ENCODE measurements at places on chromosomes 6 and 20.

DNA sequence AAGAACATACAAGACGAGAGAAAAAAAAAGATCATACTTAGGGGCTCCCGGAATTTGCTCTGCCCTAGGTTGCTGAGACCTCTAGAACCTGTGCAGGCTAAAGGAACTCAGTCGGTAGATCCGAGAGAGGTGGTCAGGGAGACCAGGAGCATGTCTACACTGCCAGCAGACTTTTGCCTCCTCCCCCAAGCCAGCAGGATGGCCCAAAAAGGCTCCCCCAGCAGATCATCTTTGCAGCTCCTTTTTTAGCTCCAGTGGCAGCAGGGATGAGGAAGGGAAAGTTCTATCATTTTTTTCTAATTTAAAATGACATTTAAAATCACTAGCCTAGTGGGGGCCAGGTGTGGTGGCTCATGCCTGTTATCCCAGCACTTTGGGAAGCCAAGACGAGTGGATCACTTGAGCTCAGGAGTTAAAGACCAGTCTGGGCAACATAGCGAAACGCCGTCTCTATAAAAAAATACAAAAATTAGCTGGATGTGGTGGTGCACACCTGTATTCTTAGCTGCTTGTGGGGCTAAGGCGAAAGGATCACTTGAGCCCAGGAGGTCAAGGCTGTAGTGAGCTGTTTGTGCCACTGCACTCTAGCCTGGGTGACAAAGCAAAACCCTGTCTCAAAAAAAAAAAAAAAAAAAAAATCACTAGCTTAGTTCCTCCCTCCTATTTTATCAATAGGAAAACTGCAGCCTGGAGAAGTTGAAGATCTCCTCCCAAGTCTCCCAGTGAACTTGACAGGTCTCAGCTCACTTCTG lies 69.3 kb upstream of the MYL9 start:
- DNase-seq: no peak

GRCh38 chr6:4852938-4853337 lies 76.7 kb downstream of the CDYL start:
- DNase-seq: no peak

DNA sequence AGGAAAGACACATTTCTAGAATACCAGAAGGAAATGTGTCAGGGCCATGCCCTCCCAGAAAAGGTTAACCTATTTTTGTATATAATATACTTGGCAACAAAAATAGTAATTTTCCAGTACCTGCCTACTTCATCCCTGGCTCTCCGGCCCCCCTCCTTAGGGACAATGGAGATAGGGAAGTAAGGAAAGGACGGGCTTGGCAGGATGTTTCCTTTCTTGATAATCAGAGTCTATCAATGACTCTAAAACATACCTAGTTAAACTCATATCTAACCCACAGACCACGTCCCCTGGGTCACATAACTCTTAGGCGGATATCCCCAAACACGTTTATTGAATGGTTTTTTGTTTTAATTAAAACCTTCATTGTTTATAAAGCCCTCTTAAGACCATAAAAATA lies 11.8 kb downstream of the UQCC2 start:
- DNase-seq: no peak

GRCh38 chr20:35515341-35515740 lies 14.1 kb downstream of the C20orf173 start:
- no peak for DNase-seq

- DNase-seq: peak; percentile 58
These were observed 435 bp downstream of the CENPB start for GRCh38 chr20:3786126-3786484.

- no peak for DNase-seq
These were observed 102.3 kb downstream of the HTR1B start for GRCh38 chr6:77361018-77361417.

GRCh38 chr6:110682460-110682853 lies 132.8 kb downstream of the CDK19 start:
- DNase-seq: peak; percentile 88

DNA sequence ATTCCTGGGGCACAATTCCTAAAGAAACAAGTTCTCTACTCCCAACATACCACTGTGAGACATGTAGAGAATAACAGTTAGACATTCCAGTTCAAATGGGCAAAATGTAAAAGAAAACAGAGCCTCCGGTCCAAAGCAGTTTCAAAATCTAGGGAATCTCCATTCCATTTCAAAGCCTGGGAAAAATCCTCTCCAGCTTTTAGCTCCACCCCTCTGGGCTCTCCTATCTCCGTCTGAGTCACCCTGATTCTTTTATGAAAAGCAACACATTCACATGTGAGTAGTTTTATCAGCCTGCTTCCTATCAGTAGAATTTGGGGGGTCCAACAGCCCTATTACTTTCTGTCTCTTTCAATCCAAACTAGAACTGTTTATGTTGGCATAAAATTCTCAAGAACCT lies 3.7 kb downstream of the CSNK2A1 start:
- peak; percentile 84 for DNase-seq

- peak; percentile 3 for DNase-seq
These were observed 877 bp downstream of the ENPP4 start for GRCh38 chr6:46130666-46131065.

- DNase-seq: no peak
These were observed 55.8 kb upstream of the HIVEP2 start for GRCh38 chr6:143000811-143001210.

DNA sequence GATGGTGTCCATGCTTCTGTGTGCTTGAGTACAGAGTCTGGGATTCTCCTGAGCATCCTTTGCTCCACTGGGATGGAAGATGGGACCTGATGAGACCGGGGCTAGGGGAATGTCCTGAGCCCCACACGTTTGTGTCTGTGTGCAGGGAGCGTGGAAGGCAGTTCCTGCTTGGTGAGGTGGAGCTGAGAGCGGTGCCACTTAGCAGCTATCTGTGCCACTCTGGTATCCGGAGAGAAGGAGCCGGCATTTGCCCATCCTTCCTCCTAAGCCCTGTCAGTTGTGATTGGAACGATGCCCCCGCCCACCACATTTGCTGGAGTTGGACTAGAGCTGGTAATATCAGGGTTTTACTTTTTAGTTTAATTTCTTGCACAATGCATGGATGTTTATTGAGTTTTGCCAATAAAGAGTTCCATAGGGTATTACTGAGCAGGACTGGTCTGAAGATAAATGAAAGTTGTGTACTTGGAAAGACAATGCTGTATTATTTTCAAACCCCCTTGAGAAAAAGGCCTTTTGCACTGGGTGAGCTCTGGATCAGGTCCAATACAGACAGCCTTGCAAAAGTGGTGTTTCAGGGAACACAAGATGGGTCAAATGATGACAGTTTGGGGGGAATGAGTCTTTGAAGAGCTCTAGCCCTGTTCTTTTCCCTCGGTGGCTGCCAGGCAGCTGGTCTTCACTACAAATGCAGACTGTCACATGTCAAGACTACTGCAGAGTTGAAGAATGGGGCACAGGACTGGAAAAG lies 130.8 kb downstream of the SYCP2 start:
- no peak for DNase-seq

- no peak for DNase-seq
These were observed 104.4 kb upstream of the SNX9 start for GRCh38 chr6:157718503-157719187.

DNA sequence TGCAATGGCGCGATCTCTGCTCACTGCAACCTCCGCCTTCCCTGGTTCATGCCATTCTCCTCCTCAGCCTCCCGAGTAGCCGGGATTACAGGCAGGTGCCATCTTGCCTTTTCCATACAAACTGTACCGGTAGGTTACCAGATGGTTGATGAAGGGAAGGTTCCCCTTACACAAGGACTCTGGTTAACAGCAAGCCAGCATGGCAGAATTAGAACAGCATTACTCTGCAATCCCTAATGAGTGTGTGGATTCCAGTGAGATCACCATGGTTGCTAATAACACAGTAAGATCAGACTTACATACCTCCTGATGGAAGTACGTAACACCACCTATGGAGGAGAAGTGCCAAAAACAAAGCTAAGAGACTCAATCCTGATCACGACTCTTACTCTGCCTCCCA lies 51.7 kb downstream of the TTI1 start:
- DNase-seq: no peak

DNA sequence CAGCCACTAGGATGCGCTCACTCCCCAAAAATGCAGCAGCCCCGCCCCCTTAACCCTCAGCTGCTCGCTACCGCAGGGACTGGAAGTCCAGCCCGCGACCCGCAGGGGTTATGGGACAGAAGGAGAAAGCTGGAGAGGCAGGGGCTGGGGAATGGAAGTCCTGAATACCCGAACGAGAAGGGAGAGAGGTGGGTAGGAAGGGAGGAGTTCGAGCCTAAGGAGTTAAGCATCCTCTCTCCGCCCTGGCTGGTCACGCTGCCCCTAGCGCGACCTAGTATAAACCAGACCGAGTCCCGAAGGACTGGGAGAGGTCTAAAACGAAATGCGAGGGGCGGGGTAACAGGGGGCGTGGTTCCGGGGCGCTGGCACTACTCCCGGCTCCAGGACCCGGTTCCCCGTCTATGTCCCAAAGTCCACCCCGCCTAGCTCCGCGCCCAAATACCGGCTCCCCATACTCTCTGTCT lies 448 bp upstream of the DDAH2 start:
- peak; percentile 93 for DNase-seq

GRCh38 chr6:41587131-41587879 lies 41.1 kb downstream of the FOXP4 start:
- DNase-seq: no peak

DNA sequence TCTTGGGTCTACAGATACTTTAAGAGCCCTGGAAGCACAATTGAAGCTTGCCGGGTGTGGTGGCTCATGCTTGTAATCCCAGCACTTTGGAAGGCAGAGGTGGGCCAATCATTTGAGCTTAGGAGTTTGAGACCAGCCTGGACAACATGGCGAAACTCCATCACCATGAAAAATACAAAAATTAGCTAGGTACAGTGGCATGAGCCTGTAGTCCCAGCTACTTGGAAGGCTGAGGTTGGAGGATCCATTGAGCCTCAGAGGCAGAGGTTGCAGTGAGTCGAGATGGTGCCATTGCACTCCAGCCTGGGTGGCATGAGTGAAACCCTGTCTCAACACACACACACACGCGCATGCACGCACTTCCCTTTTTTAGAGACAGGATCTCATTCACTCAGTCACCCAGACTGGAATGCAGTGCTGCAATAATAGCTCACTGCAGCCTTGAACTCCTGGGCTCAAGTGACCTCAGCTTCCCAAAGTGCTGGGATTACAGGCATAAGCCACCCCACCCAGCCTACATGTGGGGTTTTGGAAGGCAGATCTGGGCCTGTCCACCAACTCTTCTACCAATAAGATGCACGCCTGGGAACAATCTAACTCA lies 182.5 kb upstream of the JARID2 start:
- no peak for DNase-seq

GRCh38 chr6:26445934-26446667 lies 5.8 kb downstream of the BTN3A3 start:
- no peak for DNase-seq
